Umbilical cord (tissue), 2 donors: ENCODE measurements at places on chromosomes 5 and 9.

DNA sequence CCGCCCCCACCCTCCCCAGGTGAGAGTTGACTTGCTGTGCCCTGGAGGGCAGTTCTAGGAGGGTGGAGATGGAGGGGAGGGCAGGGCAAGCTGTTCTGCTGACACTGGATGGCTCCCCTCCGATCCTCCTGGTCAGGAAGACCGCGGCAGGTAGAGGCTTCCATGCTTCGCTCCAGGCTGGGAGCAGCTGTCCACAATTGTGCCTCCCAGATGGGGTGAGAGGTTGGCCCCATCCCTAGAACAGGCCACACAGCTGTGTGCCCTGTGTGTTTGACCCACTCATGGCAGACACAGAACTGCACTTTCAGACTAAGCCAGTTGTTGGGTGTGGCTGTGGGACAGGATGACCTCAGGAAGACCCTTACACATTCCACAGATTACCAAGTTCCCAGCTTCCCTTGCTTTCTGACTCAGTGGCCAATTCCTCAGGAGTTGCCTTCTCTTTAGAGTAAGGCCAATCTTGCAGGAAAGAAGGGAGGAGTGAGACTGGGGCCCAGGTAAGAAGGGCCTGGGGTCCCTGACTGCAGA, 72.1 kb upstream of the HSPA9 start:
- DNase-seq, result no peak

DNA sequence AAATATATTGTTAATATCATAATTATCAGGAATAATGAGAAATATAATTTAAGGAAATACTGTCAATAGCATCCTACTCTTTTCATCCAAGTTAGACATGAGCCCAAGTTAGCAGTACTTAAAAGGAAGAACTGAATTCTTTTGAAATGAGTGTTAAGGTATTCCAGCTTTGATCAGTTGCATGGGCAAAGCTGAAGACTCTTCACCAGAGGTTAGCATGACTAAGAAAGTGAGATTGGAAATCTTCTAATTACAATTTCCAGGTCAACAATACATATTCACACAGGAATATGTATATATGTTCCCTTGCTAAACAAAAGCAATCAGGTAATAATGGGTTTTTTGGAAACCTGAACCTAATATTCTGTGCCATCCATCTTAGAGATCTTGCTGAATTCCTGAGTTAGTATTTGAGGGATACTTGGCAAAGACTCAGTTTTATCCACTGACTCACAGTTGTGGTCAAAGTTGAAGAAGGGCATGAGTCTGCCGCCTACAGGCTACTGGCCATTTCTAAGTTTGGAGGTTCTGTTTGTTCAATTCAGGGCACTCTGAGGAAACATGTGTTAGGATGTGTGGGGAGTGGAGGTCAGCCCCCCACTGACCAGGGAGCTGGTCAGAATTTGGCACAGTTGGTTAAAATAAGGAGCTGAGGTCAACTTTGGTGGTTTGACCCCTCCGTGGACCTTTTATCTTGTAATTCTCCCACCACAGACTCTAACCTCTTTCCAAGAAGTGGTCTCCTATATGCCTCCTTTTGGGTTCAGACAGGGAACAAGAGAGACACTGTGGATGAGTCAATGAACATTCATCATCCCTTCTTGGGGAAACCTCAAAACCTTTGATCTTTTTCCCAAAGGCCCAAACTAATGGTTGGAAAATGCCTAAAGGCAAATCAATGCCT, 118.3 kb downstream of the PIK3R1 start:
- DNase-seq, result no peak

DNA sequence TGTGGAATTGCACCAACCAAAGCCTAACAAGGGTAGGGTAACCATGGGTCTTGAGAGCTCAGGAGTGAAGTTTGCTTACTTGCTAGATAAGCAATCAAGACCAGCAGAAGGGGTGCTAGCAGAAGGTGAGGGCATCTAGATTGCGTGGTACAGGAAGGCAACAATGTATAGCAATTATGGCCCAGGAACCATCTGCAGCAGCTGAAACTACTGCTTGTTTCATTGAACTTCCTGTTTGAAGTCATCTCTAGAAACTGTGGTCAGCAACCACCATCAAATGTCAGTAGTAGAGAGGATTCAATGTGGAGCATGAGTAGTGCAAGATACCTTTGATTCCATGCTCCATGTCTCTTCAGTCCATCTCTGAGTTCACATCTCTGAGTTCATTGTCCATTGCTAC, 462.1 kb upstream of the GRAMD2B start:
- no peak for DNase-seq

GRCh38 chr5:68287631-68287975, 72.0 kb downstream of the PIK3R1 start:
- DNase-seq, result no peak

- DNase-seq, result no peak
Observed at GRCh38 chr5:180645274-180646204, 3.9 kb downstream of the FLT4 start.

- no peak for DNase-seq
Observed at GRCh38 chr5:66339896-66340295, 195.8 kb downstream of the SREK1 start.

DNA sequence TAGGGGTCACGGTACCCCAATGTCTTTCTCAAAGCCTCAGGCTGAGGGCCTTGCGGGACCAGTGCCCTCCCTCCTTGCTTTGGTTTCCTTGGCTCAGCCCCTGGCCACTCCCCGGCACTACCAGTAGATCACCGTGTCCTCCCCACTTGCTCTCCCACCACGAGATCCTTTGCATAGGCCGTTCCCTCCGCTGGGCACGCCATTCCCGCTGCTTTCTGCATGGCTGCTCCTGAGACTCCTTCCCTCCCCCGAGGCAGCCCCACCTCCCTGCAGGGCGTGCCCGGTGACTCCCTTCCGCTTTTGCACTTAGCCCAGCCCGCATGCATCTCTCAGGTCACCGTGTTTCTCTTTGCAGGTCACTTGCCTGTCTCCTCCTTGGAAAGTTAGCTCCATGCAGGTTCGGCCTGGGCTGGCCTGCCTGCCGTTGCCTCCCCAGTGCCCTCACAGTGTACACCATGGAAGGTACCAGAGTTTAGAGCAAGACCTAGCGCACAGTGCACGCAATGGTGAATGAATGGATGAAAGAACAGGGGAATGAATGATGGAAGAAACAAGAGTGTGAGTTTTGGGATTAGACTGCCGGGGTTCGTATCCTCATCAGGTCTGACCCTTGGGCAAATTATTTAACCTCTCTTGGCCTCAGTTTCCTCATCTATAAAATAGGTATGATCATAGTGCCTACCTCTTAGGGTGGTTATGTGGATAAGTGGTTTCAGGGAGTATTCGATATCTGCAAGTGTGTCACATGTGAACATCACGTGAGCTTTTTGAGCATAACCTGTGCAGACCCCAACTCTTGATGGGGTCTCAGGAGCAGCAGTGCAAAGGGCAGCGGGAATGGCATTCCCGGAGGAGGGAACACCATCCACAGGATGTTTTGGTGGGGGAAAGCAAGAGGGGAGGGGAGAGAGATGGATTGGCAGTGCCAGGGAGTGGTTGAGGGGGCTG, 214.3 kb downstream of the C9orf50 start:
- no peak for DNase-seq

GRCh38 chr9:111983484-111983908, 86.9 kb downstream of the UGCG start:
- DNase-seq, result no peak

DNA sequence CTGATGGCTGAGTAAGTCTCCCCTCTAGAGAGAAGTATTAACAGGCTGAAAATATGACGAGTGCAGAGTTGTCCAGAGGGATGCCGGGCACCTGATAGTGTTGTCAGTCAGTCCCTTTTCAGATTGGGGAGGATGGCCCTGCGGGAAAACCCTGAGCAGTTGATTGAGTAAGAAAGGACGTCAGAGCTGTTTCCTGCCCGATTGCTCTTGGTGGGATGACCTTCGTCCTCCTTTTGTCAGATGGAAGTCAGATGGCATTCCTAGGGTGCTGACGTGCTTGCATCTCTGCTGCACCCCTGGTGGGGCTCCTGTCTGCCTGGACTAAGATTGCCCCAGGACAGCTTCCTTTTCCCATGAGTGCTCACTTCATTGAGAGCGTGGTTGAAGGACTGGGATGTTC, 9.8 kb downstream of the ZNF354B start:
- DNase-seq, result no peak

GRCh38 chr5:158874792-158875191, 224.9 kb downstream of the EBF1 start:
- DNase-seq, result no peak

DNA sequence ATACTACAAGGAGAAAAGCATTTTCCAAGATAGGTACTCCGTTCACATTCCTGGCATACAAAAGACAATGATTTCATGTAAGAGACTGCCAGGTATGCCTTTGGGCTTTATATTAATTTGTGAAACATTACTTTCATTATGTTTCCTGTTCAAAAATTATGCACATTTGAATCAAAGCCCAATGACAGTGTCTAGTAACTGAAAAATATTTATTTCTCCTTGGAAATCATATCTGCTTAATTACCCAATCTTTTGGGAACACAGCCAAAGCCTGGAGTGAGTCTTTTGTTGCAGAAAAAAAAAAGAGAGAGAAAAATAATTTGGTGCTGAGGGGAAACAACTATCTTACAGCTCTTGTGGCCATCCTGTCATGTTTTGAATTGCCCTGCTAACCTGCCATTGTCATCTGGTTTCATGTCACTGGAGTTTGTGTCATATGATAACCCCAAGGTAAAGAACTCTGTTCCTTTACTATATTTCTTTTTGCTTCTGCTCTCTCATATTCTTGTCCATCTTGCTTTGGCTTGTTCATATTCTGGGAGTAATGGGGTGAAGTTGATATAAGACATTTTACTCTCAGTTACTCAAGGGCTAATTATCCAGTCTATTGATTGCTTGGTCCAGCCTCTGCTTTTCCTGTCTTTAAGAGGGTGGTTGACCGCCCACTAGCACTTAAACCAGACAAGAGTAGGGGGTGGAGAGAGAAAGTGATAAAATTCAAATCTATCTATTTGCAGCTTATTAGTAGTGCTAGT, 238.3 kb upstream of the NUDT12 start:
- peak; percentile 28 for DNase-seq

DNA sequence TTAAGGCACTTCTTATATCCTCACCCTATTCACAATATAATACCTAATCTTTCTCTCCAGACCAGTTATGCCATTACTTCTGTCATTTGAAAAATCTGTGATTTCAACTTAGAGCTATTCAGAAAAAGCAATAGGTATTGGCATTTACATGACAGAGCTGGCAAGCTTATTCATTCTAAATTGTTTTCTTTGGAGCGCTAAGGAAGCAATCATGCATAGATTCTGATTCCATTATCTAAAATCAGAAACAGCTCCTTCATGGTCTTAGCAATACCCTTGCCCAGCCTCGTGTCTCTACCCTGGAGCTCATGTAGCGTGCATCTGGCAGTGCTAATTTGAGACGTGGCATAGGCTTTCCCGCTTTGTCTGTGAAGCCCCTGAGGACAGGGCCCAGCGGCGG, 4.5 kb downstream of the SLC1A1 start:
- no peak for DNase-seq

- peak; percentile 45 for DNase-seq
Observed at GRCh38 chr5:7261049-7261448, 134.9 kb upstream of the ADCY2 start.

- DNase-seq, result no peak
Observed at GRCh38 chr9:79116041-79116440, 455.7 kb upstream of the TLE4 start.

DNA sequence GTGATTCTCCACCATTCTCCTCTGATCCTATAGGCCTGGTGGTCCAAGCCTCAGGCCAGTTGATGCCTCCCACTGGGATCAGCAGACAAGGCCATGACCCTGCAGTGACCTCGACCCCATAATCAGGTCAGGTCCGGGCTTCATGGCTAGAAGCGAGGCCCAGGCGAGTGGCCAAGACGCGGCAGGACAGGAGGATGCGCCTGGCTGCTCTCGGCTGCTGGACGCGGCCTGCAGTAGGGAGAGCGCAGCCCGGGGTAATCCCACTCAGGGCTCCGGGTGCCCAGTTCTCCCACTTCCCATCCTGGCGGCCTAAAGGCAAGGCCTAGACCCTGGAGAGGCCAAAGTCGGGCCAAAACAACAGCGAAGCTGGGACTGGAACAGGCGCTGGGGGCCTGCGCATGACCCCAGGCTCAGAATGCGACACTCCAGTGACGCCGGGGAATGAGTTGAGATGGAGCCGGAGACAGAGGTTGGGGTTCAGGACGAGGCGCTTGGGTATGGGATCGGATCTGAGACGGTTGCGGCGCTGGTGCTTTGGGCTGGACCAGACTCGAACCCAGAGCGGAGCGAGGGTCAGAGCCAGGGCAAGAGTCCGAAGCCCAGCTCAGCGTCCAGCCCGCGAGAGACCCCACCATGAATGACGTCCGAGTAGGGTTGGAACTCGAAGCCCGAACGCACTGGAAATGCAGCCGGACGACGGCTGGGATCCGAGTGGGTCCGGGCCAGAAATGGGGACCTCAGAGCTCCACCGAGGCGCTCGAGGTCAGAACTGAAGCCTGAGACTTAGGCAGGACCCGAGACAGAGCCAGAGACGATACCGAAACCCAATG, 3.2 kb downstream of the LHX6 start:
- DNase-seq, result no peak

GRCh38 chr5:77087484-77088261, 588 bp upstream of the ZBED3 start:
- DNase-seq, result peak; percentile 38

GRCh38 chr9:99249619-99250018, 27.5 kb downstream of the SEC61B start:
- DNase-seq, result no peak

- peak; percentile 42 for DNase-seq
Observed at GRCh38 chr5:83095957-83096539, 18.7 kb downstream of the XRCC4 start.

GRCh38 chr9:68454579-68455334, 85.9 kb downstream of the TMEM252 start:
- DNase-seq, result no peak

DNA sequence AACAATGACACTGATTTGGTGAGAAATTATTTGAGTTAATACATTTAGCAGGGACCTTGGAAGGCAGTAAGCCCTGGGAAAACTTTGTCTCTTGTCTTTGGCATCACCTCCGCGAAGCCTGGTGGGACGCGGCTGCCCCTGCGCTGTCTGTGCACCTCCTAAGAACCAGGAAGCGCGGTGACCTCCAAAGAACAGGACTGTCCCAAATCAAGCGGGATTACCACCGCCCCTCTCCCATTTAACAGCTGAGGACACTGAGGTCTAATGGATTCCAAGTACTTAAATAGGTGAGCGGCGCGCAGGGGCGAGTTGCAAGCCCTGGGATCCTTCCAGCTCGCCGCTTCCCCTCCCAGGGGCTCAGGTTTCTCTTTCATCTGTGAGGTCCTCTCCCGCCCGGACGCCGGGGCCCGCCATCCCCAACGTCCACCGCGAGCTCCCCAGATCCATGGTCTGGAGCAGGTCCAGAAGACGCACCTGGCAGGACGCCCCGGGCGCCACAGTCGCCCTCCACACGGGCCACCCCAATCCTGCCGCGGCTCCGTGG, 432 bp downstream of the STARD4 start:
- peak; percentile 42 for DNase-seq

GRCh38 chr5:620152-620551, 8.0 kb downstream of the CEP72 start:
- no peak for DNase-seq
